ENCODE measurements at places on chromosomes 11 and 22.

DNA sequence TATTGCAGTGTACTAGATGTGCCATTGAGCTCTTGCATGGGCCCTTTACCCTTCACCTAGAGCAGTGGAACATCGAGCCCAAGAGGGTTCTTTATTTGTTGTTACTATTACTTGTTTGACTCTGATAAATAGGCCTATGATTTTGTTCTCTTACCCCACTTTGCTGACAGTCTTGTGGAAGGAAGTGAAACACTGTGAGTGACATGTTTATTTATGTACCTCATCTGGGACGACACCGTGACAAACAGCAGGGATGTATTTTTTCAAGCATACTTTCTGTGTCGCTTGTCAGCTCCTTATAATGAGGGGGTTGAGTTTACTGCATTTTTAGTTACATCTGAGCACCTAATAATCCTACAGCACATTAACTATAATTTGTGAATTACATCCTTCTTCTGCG is 1010.3 kb upstream of the TENM4 start:
- DNase-seq = no peak

GRCh38 chr11:78372114-78372768 is 45.4 kb downstream of the GAB2 start:
- no peak for DNase-seq

DNA sequence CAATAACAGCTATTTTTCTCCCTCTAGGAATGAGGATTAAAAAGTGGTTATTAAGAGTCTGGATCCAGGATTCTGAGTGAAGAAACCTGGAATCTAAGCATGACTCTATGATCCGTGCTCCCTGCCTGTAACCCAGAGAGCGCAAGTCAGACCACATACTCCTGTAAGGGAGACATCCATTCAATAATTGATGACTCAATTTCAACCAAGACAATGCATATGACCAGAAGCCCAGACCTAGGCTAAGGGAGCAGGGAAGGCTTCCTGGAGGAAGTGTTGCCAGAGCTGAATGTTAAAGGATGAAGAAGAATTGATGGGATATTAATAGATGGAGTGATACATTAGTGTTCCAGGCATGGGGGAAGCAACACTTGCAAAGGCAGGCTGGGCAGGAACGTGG is 13.8 kb upstream of the PAMR1 start:
- no peak for DNase-seq

GRCh38 chr11:112724496-112724790 is 236.8 kb upstream of the NCAM1 start:
- DNase-seq = no peak

DNA sequence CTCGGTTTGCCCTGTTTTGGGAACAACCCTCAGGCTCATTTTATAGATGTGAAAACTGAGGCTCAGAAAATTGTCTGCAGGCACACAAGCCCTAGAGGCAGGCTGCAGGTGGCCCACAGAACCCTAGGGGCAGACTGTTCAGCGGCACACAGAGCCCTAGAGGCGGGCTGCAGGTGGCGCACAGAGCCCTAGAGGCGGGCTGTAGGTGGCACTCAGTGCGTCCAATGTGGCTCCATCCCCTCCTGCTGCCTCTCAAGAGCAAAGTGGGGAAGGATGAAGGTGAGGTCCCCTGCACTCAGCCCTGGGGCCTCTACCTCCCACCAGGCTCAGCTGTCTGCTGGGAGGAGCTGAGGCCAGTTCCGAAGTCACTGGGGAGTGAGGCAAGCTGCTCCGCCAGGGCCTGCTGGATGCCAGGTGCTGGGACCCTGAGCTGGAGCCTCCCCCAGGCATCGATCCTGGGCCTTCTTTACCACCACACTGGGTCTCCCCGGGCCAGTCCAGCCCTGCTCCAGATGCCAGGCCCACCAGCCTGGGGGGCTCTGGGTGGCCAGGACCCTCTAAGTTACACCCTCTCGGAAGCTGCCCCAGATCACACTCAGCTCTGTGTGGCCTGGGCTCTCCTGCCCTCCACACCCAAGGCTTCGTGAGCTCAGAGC is 2.3 kb downstream of the ACY3 start:
- DNase-seq = no peak

DNA sequence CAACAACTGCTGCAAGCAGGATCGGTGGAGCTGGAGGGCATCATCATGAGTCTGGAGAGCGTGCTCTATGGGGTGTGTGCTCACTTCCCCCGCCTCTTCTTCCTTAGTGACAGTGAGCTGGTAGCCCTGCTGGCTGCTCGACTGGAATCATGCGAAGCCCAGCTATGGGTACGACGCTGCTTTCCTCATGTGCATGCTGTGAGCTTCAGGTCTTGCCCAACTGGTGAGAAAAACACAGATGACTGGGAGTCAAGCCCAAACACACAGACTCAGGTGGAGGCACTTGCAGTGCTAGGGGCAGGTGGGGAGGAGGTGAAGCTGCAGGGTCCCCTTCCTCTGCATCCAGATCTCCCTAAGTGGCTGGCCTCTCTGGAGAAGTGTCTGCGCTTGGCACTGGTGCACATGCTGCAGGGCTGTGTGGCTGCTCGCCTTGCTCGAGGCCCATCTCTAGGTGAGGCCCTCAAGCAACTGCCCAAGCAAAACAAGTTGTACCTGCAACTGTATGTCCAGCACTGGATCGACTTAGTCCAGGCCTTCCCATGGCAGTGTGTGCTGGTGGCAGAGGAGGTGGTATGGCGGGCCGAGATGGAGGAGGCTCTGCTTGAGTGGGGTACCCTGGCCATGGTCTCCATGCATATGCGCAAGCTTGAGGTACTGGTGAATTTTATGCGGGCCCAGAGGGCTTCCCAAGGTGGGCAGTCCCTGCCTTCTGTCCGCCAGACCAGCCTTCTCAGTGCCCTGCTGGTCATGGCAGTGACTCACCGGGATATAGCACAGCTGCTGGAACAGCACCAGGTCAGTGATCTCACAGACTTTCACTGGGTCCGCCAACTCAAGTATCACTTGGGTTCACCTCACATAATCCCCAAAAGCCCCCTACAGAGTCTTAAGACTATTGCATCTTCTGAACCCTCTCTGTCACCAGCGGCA is 48.1 kb downstream of the DNHD1 start:
- no peak for DNase-seq

DNA sequence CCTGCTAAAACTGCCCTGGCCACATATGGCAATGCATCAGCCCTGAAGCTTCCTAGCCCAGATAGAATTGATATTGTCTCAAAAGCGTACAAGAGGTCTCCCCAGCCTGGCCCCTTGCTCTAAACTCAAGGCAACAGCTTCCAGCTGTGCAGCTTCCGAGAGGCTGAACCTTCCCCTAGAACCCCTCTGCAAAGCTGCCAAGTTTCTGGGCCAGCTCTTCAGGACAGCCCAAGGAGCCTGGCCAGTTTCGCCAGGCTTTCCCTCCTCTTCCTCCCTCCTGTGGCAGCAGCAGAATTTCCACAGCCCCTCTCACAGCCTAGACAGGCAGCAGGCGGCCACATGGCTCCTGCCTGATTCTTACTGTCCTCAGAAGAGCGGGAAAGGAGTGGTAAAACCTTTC is 34.5 kb downstream of the NUMA1 start:
- no peak for DNase-seq

DNA sequence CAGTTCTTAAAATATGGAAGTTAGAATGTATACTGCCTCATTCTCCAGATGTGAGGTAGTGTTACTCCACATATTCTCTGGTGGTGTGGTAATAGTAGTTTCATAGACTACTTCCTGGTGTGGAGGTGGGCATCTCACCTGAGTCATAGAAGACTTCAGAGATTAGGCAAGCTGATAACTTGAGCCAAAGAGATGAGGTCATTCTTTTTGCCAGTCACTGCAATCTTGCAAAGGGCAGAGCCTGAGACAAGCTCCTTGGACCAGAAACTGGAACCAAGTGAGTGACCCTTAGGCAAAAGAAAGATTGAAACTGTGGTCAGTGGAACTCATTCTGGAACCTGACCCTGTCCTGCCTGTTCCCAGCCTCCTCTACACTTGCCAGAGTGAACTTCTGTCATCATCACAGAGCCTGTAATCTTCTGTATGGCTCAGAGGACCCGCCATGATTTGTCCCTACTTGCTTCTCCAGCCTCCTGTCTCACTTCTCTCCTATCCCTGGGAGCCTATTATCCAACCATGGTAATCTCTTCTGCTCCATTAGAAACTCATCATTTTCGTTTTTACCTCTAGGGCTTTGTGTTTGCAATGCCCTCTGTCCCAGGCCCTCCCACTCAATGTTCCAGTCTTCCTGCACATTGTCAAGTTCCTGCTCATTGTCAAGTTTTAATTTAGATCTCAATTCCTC is 10.6 kb upstream of the CCDC83 start:
- DNase-seq = peak; percentile 18

- peak; percentile 36 for DNase-seq
These were observed 284.0 kb downstream of the MN1 start for GRCh38 chr22:27517361-27518155.

DNA sequence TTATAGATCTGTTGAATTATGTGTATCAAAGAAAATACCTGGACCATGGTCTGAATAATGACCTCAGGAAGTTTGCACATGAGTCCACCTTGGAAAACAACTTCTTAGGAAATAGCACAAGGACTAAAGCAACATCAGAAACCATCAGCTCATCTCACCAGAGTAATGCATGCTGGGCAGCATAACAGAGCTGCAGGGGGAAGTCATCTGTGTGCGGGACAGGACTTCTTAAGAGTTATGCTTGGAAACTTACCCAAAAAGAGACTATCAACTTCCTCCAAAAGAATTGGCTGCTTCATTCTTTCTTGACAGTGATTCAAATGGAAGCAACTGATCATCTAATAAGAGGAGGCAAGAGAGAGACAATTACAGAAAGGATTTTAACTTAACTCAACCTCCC is 2.5 kb downstream of the OR56B4 start:
- DNase-seq = no peak

DNA sequence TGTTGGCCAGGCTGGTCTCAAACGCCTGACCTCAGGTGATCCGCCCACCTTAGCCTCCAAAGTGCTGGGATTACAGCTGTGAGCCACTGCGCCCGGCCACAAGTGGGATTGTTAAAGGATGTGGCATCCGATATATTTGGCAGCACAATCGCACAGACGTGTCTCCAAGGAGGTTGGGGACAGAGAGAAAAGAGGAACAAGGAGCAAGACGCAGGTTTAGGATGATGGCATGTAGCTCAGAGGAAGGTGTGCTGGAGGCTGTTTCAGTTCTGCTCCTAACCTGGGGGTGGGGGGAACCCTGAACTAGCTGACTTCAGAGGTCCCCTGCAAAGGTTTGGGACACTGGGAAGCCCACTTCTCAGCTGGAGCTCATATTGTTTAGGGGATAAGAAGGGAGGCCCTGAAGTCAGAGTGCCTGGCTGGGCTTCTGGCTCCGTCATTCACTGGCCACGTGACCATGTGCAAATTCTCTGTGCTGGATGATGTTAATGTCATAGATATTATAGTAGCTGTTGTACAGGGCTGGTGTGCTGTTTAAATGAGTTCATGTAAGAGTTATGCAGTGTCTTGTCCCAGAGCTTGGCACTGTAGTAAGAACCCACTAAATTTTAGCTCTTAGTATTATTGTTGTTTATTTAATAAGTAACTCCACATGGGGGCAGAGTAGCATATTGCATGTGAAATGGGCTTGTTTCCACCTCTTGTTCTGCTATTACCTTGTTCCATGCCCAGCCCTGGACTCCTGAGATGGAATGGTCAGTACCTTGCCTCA is 129.7 kb downstream of the ST3GAL4 start:
- DNase-seq = peak; percentile 54

DNA sequence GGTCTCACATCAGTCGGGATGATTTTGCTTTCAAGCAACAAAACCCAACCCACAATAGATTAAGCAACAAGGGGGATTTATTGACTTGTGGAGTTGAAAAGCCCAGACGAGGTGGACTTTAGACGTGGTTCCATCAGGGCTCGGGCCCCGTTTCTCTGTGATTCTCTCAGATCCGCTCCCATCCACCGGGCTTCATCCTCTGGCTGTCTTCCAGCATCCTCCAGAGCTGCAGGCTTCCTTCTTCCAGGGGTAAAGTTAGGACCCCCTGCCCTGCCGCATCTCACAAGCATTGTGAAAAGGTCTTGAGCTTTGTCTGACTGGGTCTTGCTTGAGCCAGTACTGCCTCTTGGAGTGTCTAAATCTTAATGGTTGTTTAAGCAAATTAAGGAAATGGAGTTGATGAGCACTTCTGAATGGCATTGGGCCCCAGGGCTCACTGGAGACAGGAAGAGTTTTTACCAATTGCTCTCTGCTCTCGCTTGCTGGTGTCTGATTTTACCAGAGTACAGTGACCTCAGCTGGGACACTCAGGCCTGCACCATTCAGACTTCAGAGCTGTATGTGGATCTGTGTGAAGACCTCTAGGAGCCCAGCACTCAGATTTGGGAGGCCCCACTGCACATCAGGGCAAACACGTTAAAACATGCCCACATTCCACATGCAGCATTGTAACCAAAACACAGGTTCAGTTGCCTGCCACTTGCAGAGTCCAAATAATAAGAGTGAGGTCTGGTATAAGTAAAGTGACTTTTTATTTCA is 13.5 kb upstream of the FTH1 start:
- no peak for DNase-seq

GRCh38 chr11:85052636-85053035 is 574.5 kb downstream of the DLG2 start:
- DNase-seq = no peak

DNA sequence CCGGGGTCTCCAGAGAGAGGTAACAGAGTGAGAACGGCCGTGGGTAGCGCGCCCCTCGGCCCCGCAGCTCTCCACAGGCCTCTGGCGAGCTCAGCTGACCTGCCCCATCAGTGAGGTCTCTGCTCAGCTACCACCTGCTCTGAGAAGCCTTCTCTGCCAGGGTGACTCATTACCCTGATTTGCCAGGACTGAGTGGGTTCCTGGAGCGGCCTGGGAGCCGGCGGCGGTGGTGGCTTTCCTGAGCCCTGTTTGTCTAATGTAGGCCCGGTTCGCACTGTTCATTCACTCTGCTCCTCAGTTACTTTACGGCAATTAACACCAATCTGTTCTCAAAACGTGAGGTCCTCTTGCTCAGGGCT is 351.0 kb upstream of the B3GAT1 start:
- no peak for DNase-seq

DNA sequence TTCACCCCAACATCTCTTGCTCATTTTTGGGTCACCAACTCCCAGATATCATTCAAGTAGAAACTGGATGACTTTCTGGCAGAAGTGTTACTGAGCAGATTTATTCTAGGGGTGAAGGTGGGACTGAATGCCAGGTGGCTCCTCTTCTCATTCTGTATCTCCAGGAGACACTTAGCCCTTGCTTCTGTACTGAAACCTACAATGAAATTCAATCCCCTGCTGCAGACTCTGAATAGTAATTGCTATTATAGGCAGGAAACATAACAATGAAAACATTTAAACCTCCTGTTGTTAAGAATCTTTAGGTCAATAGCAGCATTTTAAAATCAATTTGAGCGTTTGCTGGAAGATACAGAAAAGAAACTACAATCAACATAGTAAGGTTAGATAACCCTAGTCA is 879.4 kb upstream of the TENM4 start:
- DNase-seq = no peak

DNA sequence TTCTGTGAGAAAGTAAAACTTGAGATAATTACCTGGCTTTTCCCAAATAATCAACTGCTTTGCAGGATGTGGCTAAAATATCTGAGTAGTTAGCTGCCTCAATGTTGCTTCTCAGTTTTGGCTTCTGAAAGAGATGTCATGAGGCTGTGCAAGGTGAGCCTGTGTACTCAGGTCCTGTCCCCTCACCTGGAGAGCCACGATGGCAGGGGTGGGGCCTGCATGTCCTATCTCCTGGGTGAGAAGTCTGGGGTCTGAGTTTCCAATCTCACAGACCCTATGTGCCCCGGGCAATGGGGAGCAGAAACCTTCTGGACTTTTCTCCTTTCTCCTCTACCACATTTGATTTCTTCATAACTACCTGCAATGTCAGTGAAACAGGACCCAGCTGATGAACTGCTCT is 338.6 kb upstream of the B3GAT1 start:
- no peak for DNase-seq

- DNase-seq = no peak
These were observed 6.8 kb downstream of the EED start for GRCh38 chr11:86251345-86251744.

GRCh38 chr22:22203048-22203971 is 41.3 kb upstream of the VPREB1 start:
- no peak for DNase-seq

All from GM03348 (cell line).